ENCODE measurements at places on chromosomes 2 and 18. TPM values are rescaled to one million over a fixed set of nuclear protein-coding genes. Genes with fewer than 3 reads are reported as not detected.

The SERPINB13 gene
- polyA plus RNA-seq, result not detected

The REL gene
- 7.4 TPM for polyA plus RNA-seq

The NEB gene
- polyA plus RNA-seq, result 11.1 TPM

The CCBE1 gene
- 39.4 TPM for polyA plus RNA-seq

The ATP9B gene
- 36.7 TPM for polyA plus RNA-seq

The ATP6V1C2 gene
- polyA plus RNA-seq, result 7.3 TPM

The ACVR1 gene
- 34.3 TPM for polyA plus RNA-seq

The POMC gene
- polyA plus RNA-seq, result 5.8 TPM

The BCS1L gene
- 50.8 TPM for polyA plus RNA-seq

The ERBB4 gene
- polyA plus RNA-seq, result 60.8 TPM

The ANKRD36B gene
- polyA plus RNA-seq, result 13.2 TPM

The RGPD3 gene
- 0.43 TPM for polyA plus RNA-seq

The ACADL gene
- polyA plus RNA-seq, result 18.2 TPM

The SH3RF3 gene
- 4.5 TPM for polyA plus RNA-seq

The DES gene
- polyA plus RNA-seq, result 5.5 TPM

The MOGAT1 gene
- polyA plus RNA-seq, result not detected

The PSTPIP2 gene
- 9.8 TPM for polyA plus RNA-seq

The TEKT4 gene
- 0.32 TPM for polyA plus RNA-seq

The PDK1 gene
- 9.9 TPM for polyA plus RNA-seq

The ALMS1 gene
- polyA plus RNA-seq, result 38.6 TPM

The PFN4 gene
- 1.7 TPM for polyA plus RNA-seq

The LDAH gene
- 39.1 TPM for polyA plus RNA-seq

The PLCL1 gene
- polyA plus RNA-seq, result 20.9 TPM

The IL1RN gene
- 3.7 TPM for polyA plus RNA-seq

The SLC19A3 gene
- 7.0 TPM for polyA plus RNA-seq

The EVA1A gene
- polyA plus RNA-seq, result 16.6 TPM

The ABHD1 gene
- polyA plus RNA-seq, result 1.3 TPM

The LCT gene
- not detected for polyA plus RNA-seq

The ZNF142 gene
- polyA plus RNA-seq, result 16.1 TPM

The FAM98A gene
- polyA plus RNA-seq, result 54.1 TPM

The EPG5 gene
- polyA plus RNA-seq, result 19.5 TPM

The RNF25 gene
- 49.4 TPM for polyA plus RNA-seq

The CELF4 gene
- 2.3 TPM for polyA plus RNA-seq

The RAB6C gene
- polyA plus RNA-seq, result 1.3 TPM

The SGPP2 gene
- 19.5 TPM for polyA plus RNA-seq

The EIF5B gene
- polyA plus RNA-seq, result 80.8 TPM

The ELOA2 gene
- not detected for polyA plus RNA-seq

The DCDC2C gene
- not detected for polyA plus RNA-seq

The TXNDC2 gene
- not detected for polyA plus RNA-seq

The FBXO48 gene
- polyA plus RNA-seq, result 1.7 TPM

The INHA gene
- polyA plus RNA-seq, result 0.46 TPM

The GNAL gene
- polyA plus RNA-seq, result 5.9 TPM

The RNF138 gene
- polyA plus RNA-seq, result 66.4 TPM

The ERMN gene
- polyA plus RNA-seq, result 0.10 TPM

The ZRANB3 gene
- polyA plus RNA-seq, result 8.9 TPM

The DIPK1C gene
- polyA plus RNA-seq, result 0.37 TPM

The EML6 gene
- 16.9 TPM for polyA plus RNA-seq

The STK11IP gene
- polyA plus RNA-seq, result 19.4 TPM

The TTN gene
- 0.99 TPM for polyA plus RNA-seq

The FAM124B gene
- 2.3 TPM for polyA plus RNA-seq

The UPP2 gene
- polyA plus RNA-seq, result 11.7 TPM

The REEP1 gene
- 3.0 TPM for polyA plus RNA-seq

The THOC1 gene
- 68.0 TPM for polyA plus RNA-seq

The FOSL2 gene
- 24.7 TPM for polyA plus RNA-seq

The LYG1 gene
- 4.1 TPM for polyA plus RNA-seq

The DNAJC5G gene
- 0.76 TPM for polyA plus RNA-seq

Data from right renal cortex interstitium (tissue), 3 donors.